ENCODE measurements at places on chromosomes 16 and 17.
A peak's percentile ranks its signal among the peaks of the same experiment; 100 is the strongest.

- no peaks in the 10 kb centered on the region for H3K36me3 ChIP-seq
- H3K27me3 ChIP-seq = peaks cover 47% of the 10 kb centered on the region
- no peak within 1 kb of the TSS for H3K27ac ChIP-seq
Measured at GRCh38 chr17:74892974-74893911, at the start of gene FADS6. TSS of gene FADS6 (minus strand) at chr17:74893633. CDS start at chr17:74893595, 38 bp downstream.

GRCh38 chr17:78163881-78164747, 4.3 kb upstream of the SYNGR2 start:
- H3K27ac ChIP-seq = no peak overlapping the region
- H3K27me3 ChIP-seq = no peaks in the 10 kb centered on the region
- H3K4me1 ChIP-seq = peaks cover 41% of the 10 kb centered on the region
- H3K36me3 ChIP-seq = no peaks in the 10 kb centered on the region
- DNase-seq = no peak

DNA sequence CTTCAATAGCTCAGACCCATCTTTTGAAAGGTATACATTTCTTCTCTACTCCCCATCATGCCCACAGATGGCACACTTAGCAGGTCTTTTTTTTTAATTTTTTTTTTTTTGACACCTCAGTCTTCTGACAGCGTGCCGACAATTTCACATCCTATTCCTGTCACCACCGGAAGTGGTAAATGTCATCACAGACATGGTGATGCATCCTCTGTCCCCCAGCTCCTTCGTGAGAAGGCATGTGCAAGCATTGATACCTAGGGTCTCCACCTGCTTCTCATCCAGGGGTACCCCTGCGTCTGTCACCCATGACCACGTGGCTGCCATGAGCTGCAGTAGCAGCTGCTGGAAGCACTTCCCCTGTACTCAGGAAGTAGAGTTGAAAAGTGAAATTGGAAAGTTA, 35.6 kb downstream of the ELAC2 start:
- no peak overlapping the region for H3K4me3 ChIP-seq
- H3K36me3 ChIP-seq = no peaks in the 10 kb centered on the region
- peaks cover 9% of the 10 kb centered on the region for H3K4me1 ChIP-seq
- H3K27ac ChIP-seq = no peak overlapping the region
- no peak for DNase-seq

GRCh38 chr16:53974484-53975080, 270.6 kb downstream of the FTO start:
- H3K27me3 ChIP-seq = no peaks in the 10 kb centered on the region
- no peak overlapping the region for H3K27ac ChIP-seq
- no peaks in the 10 kb centered on the region for H3K36me3 ChIP-seq
- H3K4me1 ChIP-seq = peaks cover 2% of the 10 kb centered on the region

DNA sequence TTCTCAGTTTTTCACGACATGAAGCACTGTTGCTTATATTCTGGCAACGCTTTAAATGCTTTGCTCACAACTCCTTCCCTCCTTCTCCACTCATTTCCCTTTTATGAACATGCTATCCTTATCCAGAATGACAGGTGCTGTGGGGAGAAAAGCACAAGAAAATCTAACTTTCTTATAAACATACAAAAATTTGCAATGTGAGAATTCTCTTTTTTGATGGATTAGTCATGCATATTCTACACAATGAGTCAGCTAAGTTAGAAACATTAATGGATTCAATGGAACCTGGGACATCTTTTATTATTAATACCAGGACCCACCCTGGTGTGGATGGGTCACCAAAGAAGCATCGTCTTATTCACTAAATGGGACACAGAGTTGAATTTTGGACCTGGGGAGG, 234.6 kb upstream of the CDH5 start:
- H3K4me1 ChIP-seq = no peaks in the 10 kb centered on the region
- peaks cover 6% of the 10 kb centered on the region for H3K36me3 ChIP-seq
- H3K27me3 ChIP-seq = peaks cover 53% of the 10 kb centered on the region
- no peak overlapping the region for H3K27ac ChIP-seq
- no peak for DNase-seq

DNA sequence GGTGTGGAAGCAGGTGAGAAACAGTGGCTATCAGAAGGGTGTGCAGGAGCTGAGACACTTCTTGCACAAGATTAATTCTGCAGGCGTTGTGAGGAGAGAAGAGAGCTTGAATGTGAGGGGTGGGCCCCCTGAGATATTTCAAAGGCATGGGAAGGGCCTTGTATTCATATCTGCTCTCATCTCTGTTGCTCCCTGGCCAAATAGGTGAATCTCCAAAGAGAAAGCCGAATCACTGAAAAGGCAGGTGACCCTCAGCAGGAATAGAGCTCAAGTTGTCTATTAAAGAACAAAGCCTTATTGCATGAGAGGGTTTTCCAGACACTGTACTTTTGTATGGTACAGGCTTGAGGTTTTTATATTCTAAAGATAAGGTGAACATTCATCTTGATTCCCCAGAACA, 373.1 kb downstream of the TMEM114 start:
- peaks cover 7% of the 10 kb centered on the region for H3K27me3 ChIP-seq
- peaks cover 11% of the 10 kb centered on the region for H3K36me3 ChIP-seq
- no peak overlapping the region for H3K27ac ChIP-seq
- DNase-seq = no peak
- no peak overlapping the region for H3K4me3 ChIP-seq

DNA sequence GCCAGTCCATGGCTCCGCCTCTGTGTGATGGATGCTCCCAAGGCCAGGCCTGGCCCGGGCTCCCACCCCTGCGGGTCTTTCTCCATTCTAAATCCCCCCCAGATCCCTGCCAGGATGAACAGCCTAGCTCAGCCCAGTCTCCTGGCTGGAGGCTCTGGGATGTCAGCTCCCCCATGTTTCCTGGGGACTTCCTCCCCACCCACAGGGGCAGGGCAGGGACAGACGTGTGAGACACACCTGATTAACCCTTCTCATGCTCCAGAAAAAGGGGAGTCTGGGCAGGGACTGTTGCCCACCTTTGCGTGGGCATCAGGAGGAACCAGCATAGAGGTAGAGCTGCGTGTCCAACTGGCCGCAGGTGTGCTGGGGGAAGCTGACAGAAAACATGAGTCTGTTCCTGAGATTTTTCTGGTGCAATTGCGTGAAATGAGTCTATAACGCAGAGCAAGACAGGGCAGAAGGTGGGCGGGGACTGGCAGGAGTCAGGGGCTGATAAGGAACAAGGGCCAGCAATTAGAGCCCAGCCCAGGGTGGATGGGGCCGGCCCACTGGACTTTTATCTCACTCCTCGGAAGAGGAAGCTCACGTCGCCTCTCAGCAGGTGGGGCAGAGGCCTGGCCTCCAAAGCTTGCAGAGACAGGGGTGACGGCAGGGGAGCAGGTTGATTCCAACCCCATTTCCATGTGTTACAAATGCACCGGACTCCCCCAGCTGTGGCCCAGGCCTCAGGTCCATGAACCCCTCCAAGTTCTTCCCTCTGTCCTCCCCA, 238.2 kb downstream of the RBFOX3 start:
- no peaks in the 10 kb centered on the region for H3K36me3 ChIP-seq
- peaks cover 45% of the 10 kb centered on the region for H3K27me3 ChIP-seq
- peaks cover 4% of the 10 kb centered on the region for H3K4me1 ChIP-seq
- no peak overlapping the region for H3K27ac ChIP-seq

GRCh38 chr16:89119166-89119621, 25.5 kb downstream of the ACSF3 start:
- peak overlapping the region; percentile 75 for H3K27ac ChIP-seq
- no peak for DNase-seq
- no peak overlapping the region for H3K4me3 ChIP-seq

- peaks cover 6% of the 10 kb centered on the region for H3K4me1 ChIP-seq
- H3K27me3 ChIP-seq = peaks cover 9% of the 10 kb centered on the region
- H3K27ac ChIP-seq = no peak overlapping the region
- H3K36me3 ChIP-seq = no peaks in the 10 kb centered on the region
- DNase-seq = no peak
Measured at GRCh38 chr17:17494870-17495535, 1.2 kb downstream of the RASD1 start.

GRCh38 chr17:80252871-80253270, 7.8 kb upstream of the RNF213 start:
- no peak overlapping the region for H3K27ac ChIP-seq
- DNase-seq = peak; percentile 72
- H3K4me3 ChIP-seq = no peak overlapping the region
- no peaks in the 10 kb centered on the region for H3K36me3 ChIP-seq
- peaks cover 5% of the 10 kb centered on the region for H3K4me1 ChIP-seq

- H3K36me3 ChIP-seq = peaks cover 6% of the 10 kb centered on the region
- no peaks in the 10 kb centered on the region for H3K27me3 ChIP-seq
- peaks cover 44% of the 10 kb centered on the region for H3K4me1 ChIP-seq
- H3K4me3 ChIP-seq = no peak overlapping the region
- peak overlapping the region; percentile 96 for H3K27ac ChIP-seq
- no peak for DNase-seq
Measured at GRCh38 chr16:56950051-56950450, 11.7 kb upstream of the CETP start.

DNA sequence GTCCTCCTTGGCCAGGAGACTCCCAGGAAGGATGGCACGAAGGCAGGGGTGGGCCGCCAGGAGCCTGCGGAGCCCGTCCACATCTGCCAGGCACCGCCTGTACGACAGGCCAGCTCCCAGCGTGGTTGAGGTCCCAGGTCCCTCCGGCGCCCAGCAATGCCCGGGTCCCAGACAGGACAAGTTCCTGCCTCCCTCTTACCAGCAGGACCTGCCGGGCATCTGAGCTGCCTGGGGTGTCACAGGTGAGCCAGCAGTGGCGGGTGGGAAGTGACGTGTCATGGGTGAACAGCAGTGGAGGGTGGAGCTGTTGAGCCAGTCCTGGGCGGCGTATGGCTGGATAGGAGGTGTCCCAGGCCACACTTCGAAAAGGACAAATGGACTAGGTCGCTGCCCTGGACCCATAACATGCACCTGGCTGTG, 15.7 kb upstream of the BAHCC1 start:
- no peak for DNase-seq
- no peaks in the 10 kb centered on the region for H3K36me3 ChIP-seq
- H3K27me3 ChIP-seq = peaks cover 18% of the 10 kb centered on the region
- H3K27ac ChIP-seq = no peak overlapping the region
- H3K4me3 ChIP-seq = no peak overlapping the region

DNA sequence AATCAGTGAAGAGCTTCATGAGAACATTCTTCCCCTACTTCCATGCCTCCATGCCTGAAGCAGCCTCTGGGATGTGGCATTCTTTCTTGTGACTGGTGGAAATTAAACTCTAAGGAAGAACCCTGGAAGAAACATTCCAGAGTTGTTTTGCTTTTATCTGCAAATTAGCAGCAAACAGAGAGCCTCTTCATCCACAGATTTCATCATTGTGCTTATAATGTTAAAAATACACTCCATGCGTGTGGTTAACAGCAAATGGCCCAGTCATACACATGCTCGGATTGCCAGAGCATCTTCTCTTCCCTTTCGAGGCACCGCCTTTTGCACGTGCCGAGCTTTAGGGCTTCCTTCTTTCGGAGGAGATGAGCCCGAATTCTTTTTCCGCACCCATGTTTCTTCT, 411.3 kb downstream of the SNX29 start:
- H3K27me3 ChIP-seq = no peaks in the 10 kb centered on the region
- peaks cover 19% of the 10 kb centered on the region for H3K4me1 ChIP-seq
- DNase-seq = no peak
- peaks cover 12% of the 10 kb centered on the region for H3K36me3 ChIP-seq

DNA sequence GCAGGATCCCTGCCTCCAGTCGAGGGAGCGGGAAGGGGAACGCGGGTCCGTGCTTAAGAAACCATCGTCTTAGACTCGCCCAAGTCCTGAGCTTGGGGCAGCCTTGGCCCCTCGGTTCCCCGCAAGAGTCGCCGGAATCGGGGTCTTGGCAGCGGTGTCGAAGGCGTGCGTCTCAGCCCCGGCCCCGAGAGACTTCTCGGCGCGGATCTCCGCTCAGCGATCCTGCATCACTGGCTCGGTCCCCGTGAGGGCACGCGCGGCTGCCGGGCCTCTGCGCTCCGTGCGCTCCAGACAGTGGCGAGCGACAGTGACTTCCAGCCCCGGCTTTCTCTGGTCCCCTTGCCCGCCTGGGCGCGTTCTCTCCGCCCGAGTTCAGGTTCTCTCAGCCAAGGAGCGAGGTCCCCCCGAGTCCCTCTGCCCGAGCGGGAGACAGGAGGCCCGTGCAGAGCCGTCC, 380 bp downstream of the HS3ST3A1 start:
- peaks cover 4% of the 10 kb centered on the region for H3K36me3 ChIP-seq
- H3K4me1 ChIP-seq = peaks cover 9% of the 10 kb centered on the region
- no peak for DNase-seq
- H3K27ac ChIP-seq = no peak overlapping the region
- peaks cover 55% of the 10 kb centered on the region for H3K27me3 ChIP-seq

- no peak for DNase-seq
- H3K4me1 ChIP-seq = no peaks in the 10 kb centered on the region
- H3K36me3 ChIP-seq = peaks cover 22% of the 10 kb centered on the region
- no peaks in the 10 kb centered on the region for H3K27me3 ChIP-seq
Measured at GRCh38 chr16:53891409-53892139, 187.6 kb downstream of the FTO start.

GRCh38 chr16:24204150-24204665, 51.9 kb upstream of the CACNG3 start:
- H3K4me1 ChIP-seq = peaks cover 14% of the 10 kb centered on the region
- no peak for DNase-seq
- H3K36me3 ChIP-seq = peaks cover 26% of the 10 kb centered on the region
- H3K4me3 ChIP-seq = no peak overlapping the region

DNA sequence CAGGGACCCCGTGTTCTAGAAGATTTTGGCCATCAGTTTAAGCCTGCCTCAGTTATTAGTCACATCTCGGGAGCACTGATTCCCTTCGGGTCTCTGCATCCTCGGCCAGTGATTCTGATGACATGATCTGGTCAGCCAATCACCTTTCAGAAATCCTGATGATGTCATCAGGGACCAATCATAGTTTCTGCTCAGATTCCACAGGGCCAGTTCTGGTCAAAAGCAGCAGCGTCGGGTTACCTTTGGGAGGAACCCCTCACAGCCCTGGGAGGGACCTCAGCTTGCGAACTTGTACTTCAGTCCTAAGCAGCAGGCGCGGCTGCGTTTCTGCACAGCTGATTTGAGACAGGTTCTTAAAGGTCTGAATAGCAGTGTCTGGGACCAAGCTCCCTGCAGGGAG, 13.9 kb downstream of the KDM8 start:
- peaks cover 7% of the 10 kb centered on the region for H3K4me1 ChIP-seq
- H3K36me3 ChIP-seq = peaks cover 7% of the 10 kb centered on the region
- H3K27me3 ChIP-seq = no peaks in the 10 kb centered on the region
- H3K27ac ChIP-seq = no peak overlapping the region
- no peak for DNase-seq

DNA sequence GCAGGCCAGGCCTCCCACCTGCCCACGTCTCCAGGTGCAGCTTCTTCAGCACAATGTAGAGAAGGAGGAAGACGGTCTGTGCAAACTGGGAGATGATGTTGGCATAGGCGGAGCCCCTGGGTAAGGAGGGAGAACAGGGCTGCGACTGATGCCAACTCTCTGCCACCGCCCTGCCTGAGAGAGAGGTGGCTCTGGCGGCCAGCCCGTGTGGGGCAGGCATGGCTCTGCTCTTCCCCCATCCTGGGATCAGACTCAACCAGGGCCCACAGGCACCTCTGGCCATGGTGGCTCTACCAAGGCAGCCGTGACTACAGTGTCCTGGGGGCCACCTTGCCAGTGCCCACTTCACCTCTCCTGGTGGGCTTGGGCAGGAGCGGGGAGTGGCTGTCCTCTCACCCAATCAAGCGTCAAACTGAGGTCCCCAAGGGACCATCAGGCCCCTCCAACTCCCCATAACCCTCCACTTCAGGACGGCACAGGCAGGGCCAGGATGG, 8.6 kb downstream of the SLC47A2 start:
- no peaks in the 10 kb centered on the region for H3K4me1 ChIP-seq
- H3K36me3 ChIP-seq = no peaks in the 10 kb centered on the region
- no peak overlapping the region for H3K27ac ChIP-seq
- DNase-seq = no peak
- no peaks in the 10 kb centered on the region for H3K27me3 ChIP-seq

GRCh38 chr16:49748322-49748721, 107.6 kb downstream of the ZNF423 start:
- DNase-seq = no peak
- H3K36me3 ChIP-seq = no peaks in the 10 kb centered on the region
- H3K27me3 ChIP-seq = peaks cover 28% of the 10 kb centered on the region

Measured in naive B cell (primary cell).